ENCODE measurements at places on chromosomes 1 and 21. TPM values are rescaled to one million over a fixed set of nuclear protein-coding genes. Genes with fewer than 3 reads are reported as not detected.

The SNX7 gene
- polyA plus RNA-seq, result 50.4 TPM

The TRIM17 gene
- 13.4 TPM for polyA plus RNA-seq

- DNase-seq, result no peak
These were observed 52.1 kb downstream of the ADCY10 start for GRCh38 chr1:167861664-167862381.

DNA sequence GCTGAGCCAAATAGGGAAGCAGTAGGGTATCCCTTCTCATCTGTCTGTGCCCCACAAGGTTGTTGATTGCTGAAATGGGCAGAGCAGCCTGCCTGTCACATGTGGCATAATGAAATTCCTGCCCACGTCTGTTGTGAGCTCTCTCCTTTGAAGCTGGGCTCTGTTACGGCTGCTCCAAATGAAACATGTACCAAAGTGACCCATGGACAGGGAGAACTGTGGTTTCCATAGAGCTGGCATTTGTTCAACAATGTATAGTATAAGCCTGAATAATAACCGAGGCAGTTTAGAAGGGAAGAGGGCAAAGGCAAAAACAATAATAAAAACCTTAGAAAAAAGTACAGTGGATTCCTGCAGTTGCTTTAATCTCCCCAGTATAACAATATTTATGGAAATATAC, 149.7 kb downstream of the LYPLAL1 start:
- no peak for DNase-seq

DNA sequence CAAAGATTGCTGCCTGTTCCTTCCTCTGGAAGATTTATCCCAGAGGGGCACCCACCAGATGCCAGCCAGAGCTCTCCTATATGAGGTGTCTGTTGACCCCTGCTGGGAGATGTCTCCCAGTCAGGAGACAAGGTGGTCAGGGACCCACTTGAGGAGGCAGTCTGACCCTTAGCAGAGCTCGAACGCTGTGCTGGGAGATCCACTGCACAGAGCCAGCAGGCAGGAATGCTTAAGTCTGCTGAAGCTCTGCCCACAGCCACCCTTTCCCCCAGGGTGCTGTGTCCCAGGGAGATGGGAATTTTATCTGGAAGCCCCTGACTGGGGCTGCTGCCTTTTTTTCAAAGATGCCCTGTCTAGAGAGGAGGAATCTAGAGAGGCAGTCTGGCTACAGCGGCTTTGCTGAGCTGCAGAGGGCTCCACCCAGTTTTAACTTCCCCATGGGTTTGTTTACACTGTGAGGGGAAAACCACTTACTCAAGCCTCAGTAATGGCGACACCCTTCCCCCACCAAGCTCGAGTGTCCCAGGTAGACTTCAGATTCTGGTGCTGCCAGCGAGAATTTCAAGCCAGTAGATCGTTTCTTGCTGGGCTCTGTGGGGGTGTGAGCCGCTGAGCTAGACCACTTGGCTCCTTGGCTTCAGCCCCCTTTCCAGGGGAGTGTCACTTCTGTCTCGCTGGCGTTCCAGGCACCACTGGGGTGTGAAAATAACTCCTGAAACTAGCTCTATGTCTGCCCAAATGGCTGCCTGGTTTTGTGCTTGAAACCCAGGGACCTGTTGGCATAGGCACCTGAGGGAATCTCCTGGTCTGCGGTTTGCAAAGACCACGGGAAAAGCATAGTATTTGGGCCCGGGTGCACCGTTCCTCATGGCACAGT, 51.1 kb upstream of the PDC start:
- DNase-seq, result no peak

- no peak for DNase-seq
These were observed 178.0 kb downstream of the SDCCAG8 start for GRCh38 chr1:243433737-243434370.

DNA sequence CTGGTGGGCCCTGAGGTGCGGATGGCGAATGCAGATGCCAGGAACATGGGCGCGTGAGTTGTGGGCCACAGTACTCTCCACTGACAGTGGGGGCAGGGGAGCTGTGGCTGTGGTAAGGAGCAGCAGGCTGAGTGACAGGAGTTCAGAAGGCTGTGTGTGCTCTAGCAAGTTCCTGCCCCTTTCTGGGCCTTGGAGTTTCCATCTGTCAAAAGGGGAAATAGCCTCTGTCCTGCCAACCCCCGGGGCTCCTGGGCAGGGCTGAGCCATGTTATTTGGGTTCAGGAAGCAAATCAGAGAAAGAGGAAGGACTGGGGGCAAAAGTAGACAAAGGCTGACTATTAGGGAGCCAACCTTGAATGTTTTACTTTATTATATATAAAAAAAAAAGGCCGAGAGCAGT, 19.5 kb upstream of the MFN2 start:
- no peak for DNase-seq

GRCh38 chr1:30268923-30269666, 454.3 kb downstream of the MATN1 start:
- no peak for DNase-seq

- DNase-seq, result no peak
These were observed 44.0 kb downstream of the EVA1C start for GRCh38 chr21:32456497-32456918.

DNA sequence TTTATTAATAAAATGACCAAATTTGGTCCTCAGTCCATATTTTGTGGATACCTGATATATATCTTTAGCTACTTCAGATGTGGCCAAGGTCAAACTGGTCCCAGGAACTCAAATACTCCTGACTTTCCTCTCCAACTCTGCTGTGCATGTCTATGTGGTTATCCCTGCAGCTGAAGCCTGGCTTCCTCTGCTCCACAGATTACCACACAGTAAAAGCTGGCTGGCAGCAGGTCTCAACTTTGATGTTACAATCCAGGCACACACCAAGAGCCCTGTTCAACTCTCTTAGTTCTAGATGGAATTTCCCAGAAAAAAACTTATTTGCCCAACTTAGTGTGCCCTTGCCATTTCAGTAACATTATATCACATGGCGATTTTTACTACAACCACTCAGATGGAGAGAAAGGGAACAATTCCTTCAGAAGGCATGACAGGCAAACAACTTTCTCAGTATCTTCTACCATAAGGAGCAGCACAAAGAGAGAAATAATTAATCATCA, 479.5 kb downstream of the PLPP3 start:
- DNase-seq, result no peak
